Activated T-cell treated with anti-CD3 and anti-CD28 coated beads for 1 hour (primary cell): ENCODE measurements at places on chromosomes 6 and 20.

- no peak for DNase-seq
These were observed 31.8 kb upstream of the STX16 start for GRCh38 chr20:58619077-58619863.

DNA sequence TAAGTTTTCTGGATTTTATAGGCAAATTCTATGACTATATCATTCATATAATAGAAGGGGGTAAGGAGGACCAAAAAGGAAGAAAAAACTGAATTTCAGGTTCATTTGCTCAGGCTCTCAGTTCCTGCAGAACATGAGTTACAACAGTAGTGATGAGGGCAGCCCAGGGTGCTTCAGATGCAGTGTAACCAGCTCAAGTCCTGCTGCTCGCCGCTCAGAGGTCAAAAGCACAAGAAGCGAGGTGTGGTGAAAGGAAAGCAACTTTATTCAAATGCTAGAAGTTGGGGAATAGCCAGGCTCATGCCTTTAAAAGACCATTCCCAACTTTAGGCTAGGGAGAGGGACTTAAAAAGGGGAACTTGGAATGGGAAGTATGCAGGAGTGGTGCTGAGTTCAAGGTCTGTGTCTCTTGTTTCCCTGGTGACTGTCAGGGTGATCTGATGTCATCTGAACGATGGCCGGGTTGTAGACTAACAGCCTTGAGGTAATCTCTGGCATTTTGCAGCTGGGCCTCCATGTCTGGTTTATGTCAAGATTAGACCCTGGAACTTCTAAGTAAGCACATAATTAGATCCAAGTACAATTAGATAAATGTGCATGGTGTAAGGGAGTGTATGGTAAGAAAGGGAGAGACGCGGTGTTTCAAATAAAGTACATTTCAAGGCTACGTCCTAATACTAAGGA, 14.5 kb upstream of the SEC63 start:
- DNase-seq, result no peak

- DNase-seq, result no peak
These were observed 11.0 kb downstream of the TREML2 start for GRCh38 chr6:41189967-41190366.

DNA sequence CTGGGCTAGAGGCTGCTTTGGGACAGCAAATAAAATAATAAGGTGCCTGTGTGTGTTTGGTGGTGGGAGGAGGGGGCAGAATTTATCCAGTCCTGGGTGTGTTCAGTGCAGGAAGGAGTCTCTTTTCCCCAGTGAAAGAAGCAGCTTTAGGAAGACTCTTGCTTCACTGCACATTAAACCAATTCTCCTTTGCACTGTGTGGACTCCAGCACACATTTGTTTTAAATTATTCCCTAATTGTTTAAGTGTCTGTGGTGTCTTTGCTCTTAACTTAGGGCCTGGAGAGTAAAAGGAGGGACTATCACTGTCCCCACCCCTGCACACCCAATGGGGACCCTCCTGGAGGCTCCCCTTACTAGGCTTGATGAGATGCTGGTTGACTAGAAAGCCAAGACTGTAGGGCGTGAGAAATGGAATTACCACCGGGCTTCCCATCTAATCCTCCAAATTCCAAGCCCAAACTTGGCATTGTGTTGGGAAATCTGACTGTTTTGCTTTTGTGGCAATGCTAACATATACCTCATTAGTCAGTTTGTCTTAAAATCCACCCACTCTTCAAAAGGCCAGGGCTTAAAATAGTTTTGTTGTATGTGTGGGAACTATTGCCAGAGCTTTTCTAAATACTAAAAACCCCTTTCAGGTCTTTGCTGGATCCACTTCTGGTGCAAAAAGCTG, 13.5 kb upstream of the DAAM2 start:
- DNase-seq, result no peak
